ENCODE measurements at places on chromosomes 4 and X.

DNA sequence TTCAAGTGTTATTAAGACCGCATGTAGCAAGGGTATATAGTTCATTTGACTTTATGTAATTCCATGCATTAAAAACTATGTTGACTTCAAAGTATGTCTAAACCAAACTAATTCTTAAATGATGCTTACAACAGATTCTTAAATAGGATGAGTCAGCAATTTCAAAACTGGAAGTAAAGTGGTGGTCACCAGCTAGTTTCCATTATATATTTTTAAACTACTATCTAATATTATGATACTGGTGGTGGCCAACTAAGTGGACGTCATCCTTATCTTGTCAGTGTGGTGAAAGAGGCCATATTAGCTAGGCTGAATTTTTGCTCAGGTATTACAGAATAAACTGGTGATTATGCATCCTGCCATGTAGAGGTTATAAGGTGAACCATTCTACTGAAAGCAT lies 1.2 kb downstream of the IL15 start:
- no peak for DNase-seq

DNA sequence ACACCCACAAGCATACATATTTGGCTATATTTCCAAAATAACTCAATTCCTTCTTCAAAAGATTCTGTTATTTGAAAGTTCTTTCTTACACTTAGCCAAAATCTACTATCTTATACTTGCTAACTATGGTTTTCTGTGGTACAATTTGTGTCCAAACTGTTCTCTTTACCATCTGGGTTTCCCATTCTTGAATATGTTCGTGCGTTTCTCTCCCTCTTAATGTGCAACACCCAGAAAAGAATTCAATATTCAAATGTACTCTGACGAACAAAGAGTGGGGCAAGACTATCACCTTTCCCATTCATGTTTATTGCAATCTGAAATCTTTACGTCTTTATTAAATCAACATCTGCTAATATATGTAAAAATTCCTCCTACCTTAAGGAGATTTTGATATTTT lies 912.7 kb downstream of the FAT4 start:
- DNase-seq: no peak

GRCh38 chrX:105696870-105697269 lies 125.5 kb upstream of the NRK start:
- no peak for DNase-seq

GRCh38 chrX:50073601-50074000 lies 127.2 kb downstream of the AKAP4 start:
- no peak for DNase-seq

DNA sequence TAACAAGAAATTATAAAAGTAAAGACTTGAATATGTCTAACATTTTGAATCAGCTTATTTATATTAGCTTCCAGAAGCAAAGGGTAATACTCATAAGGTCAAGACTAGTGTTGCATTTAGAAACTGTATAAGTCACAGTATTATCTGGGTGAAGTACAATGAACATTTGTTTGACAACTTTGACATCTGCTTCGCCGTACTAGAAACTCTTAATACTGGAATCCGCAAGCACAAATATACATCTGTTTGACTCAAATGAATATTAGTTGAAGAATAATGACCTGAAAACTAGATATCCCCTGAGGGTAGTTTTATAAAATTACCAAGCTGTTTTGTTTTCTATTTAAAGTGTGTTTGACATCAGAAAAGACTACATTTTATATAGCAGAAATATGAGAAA lies 135.4 kb upstream of the ATOH1 start:
- no peak for DNase-seq

GRCh38 chr4:26034849-26035248 lies 120.8 kb downstream of the SMIM20 start:
- DNase-seq: peak; percentile 49

- DNase-seq: peak; percentile 45
Measured at GRCh38 chr4:40289366-40290188, 45.6 kb upstream of the CHRNA9 start.

- no peak for DNase-seq
Measured at GRCh38 chr4:84496706-84497503, 2.2 kb downstream of the NKX6-1 start.

- DNase-seq: no peak
Measured at GRCh38 chr4:6322761-6323566, 53.3 kb downstream of the WFS1 start.

- DNase-seq: no peak
Measured at GRCh38 chrX:69070949-69071650, 94.2 kb downstream of the PJA1 start.

DNA sequence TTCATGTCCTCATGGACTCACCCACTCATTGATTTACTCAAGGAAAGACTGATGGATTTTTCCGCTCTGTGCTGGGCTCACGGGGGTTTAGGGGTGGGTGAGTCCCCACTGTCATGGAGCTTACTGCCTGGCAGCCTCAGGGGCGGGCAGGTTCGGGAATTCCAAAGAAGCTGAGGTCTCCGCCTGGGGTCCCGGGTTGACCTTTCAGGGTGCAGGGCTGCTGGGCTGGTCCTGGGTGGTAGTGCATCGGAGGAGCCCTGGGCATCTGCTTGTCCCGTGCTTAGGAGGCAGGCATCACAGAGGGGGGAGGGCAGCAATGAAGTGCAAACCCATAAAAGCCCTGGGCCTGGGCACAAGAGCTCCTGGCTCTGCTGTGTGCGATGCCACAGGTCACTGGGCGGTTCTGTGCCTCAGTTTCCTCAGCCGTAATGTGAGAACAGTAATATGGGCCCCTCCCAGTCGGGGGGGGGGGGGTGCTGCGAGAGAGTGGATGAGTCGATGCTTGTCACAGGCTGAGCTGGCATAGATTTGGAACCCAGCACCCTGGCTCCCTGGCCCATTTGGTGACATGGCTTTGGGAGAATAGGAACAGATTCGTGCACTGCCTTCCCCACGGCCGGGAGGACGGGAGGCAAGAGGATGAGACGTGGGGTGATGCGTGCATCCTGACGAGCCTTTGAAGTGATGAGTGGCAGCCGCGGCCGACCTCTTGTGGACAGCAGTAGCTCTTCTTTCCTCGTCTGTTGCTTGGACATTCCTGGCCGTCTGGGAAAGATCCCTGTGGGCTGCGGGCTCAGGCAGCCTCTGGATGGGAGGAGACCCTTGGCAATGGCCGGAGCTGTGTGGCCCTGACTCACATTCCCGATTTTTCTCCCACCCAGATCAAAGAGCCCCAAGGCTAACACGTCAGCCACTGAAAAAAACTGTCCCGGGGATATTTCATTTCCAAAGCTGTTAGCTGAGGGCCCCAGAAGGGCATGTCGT lies 42.0 kb downstream of the PSAPL1 start:
- DNase-seq: no peak

- DNase-seq: no peak
Measured at GRCh38 chr4:139896091-139896604, 230.5 kb downstream of the MGST2 start.

DNA sequence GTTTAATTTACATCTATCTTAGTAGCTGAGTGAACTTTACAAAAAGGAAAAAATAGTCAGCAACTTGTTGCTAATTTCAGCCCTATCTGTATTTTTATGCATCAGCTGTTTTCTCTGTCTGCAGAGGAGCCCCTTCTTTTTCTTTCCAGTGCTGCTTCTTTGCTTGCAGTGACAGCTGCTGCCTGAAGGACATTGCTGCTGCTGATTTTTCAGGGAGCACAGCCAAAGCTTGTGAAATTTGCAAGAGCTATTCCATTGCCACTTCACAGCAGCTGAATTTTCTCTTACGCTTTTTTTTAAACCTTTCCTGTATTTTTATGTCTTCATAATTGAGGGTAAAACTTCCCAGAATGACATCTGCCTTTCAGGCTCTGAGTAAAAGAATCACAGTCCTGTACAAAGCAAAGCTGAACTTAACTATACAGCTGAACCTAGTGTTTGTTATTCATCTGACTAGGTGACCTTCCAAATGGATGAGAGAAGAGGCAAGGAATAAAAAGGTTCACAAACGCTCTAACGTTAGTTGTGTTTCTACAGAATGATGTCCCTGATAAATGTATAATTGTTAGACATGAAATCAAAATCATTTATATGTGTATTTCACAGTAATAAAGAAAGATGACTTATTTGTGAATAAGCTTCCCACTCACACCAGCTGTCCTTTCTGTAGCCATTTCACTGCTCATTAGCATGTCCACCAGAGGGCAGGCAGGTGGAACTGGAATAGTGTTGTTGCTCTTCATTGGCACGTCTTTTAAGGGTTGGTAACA lies 541.4 kb downstream of the ADGRL3 start:
- DNase-seq: no peak

GRCh38 chrX:110944751-110945675 lies 149.4 kb upstream of the CHRDL1 start:
- no peak for DNase-seq

DNA sequence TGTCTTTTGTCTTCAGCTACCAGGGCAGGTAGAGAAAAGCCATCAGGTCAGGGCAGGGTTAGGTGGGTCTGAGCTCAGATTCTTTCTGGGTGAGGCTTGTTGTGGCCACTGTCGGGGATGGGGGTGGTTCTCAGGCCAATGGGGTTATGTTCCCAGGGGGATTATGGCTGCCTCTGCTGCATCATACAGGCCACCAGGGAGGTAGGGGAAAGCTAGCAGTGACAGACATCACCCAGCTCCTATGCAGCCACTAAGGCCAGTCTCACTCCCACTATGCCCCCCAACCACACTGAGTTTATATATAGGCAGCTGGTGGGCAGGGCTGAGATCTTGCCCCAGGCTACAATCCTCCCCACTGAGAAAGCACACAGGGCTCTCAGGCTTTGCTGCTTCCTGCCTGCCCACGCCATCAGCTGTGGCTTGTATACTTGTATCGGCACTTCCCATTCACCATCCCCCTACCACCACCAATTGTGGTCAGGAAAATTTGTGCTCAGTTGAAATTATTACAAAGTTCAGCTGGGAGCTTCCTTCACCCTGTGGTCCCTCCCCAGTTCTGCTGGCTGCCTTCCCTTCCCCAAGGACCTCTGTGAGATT lies 72.6 kb upstream of the PTPN13 start:
- no peak for DNase-seq

- DNase-seq: no peak
Measured at GRCh38 chrX:16451334-16451733, 198.6 kb upstream of the S100G start.

DNA sequence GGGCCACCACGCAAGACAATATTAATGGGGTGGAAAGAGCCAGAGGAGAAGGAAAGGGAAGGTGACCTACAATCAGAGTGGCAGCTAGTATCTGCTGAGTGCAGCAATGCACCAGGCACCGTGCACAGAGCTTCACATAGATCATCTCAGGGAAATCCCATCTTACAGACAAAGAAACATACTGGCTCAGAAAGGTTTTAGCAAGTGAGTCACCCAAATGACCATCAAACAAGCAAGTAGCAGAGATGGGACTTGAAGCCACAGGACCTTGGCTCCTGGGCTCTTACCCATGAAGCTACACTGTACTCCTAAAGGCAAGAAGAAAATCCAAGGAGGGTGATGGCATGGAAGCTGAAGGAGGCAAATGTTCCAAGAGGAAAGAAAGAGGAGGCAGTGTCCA lies 6.8 kb downstream of the ANXA5 start:
- DNase-seq: no peak

- no peak for DNase-seq
Measured at GRCh38 chrX:12405306-12405705, 267.0 kb downstream of the FRMPD4 start.

DNA sequence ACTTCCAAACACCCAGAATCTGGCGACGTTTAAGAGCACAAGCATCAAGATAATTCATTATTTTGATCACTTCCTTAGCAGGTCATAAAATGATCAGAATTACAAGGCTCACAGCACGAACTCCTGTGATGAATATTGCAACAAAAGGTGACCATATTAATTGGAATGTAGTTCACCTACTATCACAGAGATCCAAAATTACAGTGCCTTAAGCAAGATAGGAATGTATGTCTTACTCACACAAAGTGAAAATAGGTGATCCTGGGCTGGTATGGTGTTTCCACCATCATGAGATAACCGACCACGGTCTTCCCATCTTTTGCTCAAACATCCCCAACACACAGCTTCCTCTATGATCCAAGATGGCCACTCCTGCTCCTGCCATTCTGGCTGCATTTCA lies 131.2 kb downstream of the SCFD2 start:
- no peak for DNase-seq

- DNase-seq: no peak
Measured at GRCh38 chr4:64780664-64781063, 371.4 kb upstream of the TECRL start.

GRCh38 chrX:68746988-68747387 lies 81.8 kb upstream of the EFNB1 start:
- no peak for DNase-seq

DNA sequence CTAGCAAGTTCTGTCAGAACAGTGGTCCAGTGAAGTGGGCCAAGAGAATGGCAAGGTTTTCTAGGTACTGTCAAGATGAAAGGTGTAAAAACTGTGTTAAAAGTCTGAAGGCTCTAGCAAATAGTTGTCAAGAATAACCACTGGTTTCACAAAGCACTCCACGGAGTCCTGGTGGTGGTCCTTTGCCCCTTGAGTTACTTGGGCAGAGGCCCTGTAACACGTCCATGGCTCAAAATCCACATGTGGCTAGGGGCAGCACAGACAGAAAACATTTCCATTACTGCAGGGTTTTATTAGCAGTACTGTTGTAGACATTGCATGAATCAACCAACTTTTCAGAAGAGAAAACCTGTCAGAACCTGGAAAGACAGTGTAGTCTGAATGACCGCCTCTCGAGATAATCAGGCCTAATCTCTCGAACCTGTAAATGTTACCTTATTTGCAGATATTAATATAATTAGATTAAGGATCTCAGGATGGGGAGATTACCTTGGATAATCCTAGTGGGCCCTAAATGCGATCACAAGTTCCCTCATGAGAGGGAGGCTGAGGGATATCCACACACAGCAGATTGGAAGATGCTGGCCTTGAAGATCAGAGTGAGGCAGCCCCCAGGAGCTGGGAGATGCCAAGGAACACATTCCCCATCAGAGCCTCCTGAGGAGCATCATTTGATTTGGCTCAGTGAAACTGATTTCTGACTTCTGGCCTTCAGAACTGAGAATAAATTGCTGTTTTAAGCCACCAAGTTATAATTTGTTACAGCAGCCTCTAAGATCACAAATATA lies 34.7 kb downstream of the ERVMER34-1 start:
- no peak for DNase-seq

DNA sequence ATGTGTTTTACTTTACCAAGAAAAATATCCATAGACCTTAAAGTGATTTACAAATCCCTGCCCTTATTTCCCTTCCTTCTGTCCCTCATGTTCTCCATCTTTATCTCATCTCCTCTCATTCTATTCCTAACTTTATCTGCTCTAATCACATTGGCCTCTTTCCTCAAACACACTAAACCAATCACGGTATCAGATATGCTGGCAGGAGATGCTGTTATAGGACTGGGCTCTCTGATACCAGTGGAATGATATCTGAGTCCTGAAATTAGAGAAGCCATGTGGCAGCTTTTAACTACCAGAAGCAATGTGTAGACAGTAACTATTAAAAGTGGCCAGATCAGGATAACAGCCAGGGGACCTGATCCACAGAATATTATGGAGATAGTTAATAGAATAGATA lies 49.9 kb upstream of the GIMD1 start:
- no peak for DNase-seq

DNA sequence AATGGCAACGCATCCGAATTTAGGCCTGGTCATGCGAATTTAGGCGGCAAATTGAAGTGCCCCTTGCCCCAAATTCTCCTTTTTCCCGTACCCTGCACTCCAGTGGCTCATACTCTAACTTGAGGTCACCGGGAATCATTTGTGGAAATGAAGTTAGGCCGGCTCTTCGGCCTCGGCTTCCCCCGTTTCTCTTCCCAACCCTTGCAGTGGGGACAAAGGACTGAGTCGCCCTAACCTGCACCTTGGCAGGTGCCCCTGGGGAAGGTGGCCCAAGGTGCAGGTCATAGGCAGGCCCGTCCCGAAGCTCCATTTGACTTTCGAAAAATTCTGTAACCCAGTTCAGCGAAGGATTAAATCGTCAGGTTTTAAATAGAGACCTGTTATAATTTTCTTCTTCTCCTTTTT lies 811 bp downstream of the SRD5A3 start:
- no peak for DNase-seq

Data from activated CD4-positive, alpha-beta T cell treated with anti-CD3 and anti-CD28 coated beads, Interleukin-2, amount 50 U/mL, for 48 hours (primary cell).